ENCODE measurements at places on chromosomes 4 and X. TPM values are rescaled to one million over a fixed set of nuclear protein-coding genes. Genes with fewer than 3 reads are reported as not detected.

NUDT11 gene
- 1.9 TPM for total RNA-seq

SUPT20HL1 gene
- 0.07 TPM for total RNA-seq

TMEM185A gene
- total RNA-seq = 14.4 TPM

CHST7 gene
- 2.5 TPM for total RNA-seq

TET2 gene
- total RNA-seq = 40.6 TPM

GAGE12F gene
- not detected for total RNA-seq

ITIH6 gene
- not detected for total RNA-seq

TCEAL4 gene
- total RNA-seq = 18.5 TPM

CXorf49 gene
- not detected for total RNA-seq

DNA sequence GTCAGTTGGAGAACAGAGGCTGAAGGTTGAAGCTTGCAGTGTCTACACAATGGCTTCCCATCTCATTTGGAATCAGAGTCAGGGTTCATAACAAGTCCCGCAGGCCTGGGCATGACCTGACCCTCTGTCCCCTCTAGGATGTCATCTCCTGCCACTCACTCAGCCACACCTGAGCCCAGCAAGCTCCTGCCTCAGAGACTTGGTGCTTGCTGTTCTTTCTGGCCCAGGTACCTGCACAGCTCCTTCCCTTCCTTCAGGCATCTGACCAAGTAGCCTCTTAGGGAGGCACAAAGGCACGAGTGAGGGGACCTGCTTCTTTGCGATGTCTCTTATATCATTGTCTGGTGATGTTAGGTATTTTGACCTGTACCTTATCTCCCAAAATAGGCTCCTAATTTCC, 9.0 kb downstream of the ZBTB49 start:
- no peak for DNase-seq
- no peak overlapping the region for H3K4me3 ChIP-seq
- no peaks in the 10 kb centered on the region for H3K27me3 ChIP-seq
- H3K4me1 ChIP-seq = peaks cover 16% of the 10 kb centered on the region
- peaks cover 24% of the 10 kb centered on the region for H3K36me3 ChIP-seq
- H3K27ac ChIP-seq = no peak overlapping the region

GRCh38 chrX:24682739-24683432, 10.8 kb upstream of the POLA1 start:
- H3K27me3 ChIP-seq = peaks cover 5% of the 10 kb centered on the region
- DNase-seq = peak; percentile 64
- peak overlapping the region; percentile 61 for H3K27ac ChIP-seq

DNA sequence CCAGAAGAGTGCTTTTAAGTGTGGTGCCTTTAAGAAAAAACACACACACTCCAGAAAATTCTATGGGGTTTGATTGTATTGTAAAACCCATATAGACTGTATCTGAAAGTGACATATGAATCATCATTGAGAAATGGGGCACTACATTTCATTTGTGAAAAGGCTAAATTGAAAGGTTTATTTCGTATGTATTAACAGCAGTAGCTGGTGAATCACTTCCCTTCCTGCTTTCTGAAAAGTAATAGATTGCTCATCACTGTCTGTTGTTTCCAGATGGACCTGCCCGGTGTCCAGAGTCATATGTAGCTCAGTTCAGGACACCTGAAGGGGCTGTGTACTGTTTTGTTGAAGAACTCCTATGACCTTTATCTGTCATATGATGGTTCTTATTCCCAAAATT, 28.1 kb upstream of the HPRT1 start:
- peak; percentile 9 for DNase-seq
- peaks cover 8% of the 10 kb centered on the region for H3K4me1 ChIP-seq
- H3K4me3 ChIP-seq = no peak overlapping the region

GRCh38 chr4:6956434-6957147, 47.0 kb downstream of the TBC1D14 start:
- no peaks in the 10 kb centered on the region for H3K27me3 ChIP-seq
- no peaks in the 10 kb centered on the region for H3K36me3 ChIP-seq
- DNase-seq = no peak
- H3K4me1 ChIP-seq = peaks cover 27% of the 10 kb centered on the region
- no peak overlapping the region for H3K4me3 ChIP-seq
- no peak overlapping the region for H3K27ac ChIP-seq

- no peaks in the 10 kb centered on the region for H3K27me3 ChIP-seq
- no peak for DNase-seq
- no peak overlapping the region for H3K27ac ChIP-seq
- H3K36me3 ChIP-seq = no peaks in the 10 kb centered on the region
Measured at GRCh38 chr4:112341033-112341432, 43.9 kb downstream of the ALPK1 start.

DNA sequence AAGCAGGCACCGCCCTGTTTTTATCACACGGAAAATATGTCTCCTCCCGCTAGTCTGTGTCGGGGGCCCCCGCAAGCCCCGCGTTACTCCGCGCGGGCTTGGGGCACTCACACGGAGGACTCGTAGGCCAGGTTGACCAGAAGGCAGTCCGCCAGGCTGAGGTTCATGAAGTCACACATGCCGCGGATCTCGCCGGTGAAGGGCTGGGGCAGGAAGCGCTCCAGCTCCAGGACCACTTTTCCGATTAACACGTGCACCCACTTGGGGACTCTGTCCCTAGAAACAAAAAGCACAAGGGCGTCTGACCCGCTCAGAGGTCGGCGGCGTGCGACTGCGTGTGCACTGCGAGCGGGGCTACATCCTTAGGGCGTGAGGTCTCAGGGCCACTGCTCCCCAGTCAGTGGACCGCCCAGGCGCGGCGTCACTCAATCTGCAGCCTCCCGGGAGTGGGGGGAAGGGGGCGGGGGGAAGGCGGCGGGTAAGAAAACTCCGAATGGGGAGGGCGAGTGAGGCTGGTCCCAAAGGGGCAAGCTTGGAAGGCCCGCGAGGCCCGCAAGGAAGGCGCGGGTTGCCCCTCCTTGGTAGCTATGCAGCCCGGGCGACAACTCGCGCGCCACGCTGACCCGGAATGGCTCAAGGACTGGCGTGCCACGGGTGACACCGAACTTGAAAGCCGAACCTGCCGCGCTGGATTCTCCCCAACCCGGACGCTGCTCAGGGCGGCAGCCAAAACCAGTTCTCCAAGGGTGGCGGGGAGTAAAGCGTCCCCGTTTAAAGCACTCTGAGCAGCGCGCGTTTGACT, 722 bp downstream of the NAAA start:
- peak; percentile 86 for DNase-seq
- H3K4me1 ChIP-seq = peaks cover 7% of the 10 kb centered on the region
- H3K4me3 ChIP-seq = peak overlapping the region; percentile 97
- H3K36me3 ChIP-seq = peaks cover 14% of the 10 kb centered on the region

GRCh38 chr4:47936336-47936735, 22.0 kb upstream of the NFXL1 start:
- H3K36me3 ChIP-seq = no peaks in the 10 kb centered on the region
- H3K27ac ChIP-seq = no peak overlapping the region
- DNase-seq = no peak
- H3K27me3 ChIP-seq = no peaks in the 10 kb centered on the region

DNA sequence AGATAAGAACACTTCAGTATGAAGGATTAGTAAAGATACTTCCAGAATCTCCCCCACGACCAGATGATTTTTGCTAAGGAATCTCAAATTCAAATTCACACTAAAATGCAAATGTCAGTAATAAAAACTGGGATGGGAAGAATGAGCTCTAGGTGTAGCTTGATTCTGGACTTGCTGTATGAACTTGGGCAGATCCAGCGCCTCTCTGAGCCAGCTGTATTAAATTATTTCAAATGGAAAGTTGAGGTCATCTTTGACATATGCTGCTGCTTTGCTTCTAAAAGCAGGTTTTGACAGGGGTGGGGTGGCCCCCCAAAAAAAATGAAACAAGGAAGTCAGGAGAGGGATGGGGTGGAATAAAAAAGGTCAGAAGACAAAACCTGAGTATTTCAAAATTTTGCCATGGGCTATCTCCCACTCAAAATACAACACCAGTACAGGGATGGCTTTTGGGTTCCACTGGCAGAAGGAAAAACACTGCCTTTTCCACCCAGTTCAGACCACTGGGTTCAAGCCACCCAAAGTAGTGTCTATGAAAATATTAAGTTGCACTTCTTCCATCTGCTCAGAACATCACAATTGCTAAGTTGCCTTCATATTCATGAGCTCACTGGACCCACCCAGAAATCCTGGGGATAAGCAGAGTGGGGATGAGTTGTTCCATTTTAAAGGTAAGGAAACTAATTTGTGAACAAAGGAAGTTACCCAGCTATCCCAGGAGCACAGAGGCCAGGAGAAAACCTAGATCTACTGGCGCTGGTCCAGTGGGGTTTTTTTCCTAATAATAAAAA, 47.7 kb downstream of the ARHGEF9 start:
- DNase-seq = no peak
- H3K4me1 ChIP-seq = peaks cover 11% of the 10 kb centered on the region
- H3K4me3 ChIP-seq = no peak overlapping the region
- no peak overlapping the region for H3K27ac ChIP-seq
- H3K36me3 ChIP-seq = peaks cover 1% of the 10 kb centered on the region

DNA sequence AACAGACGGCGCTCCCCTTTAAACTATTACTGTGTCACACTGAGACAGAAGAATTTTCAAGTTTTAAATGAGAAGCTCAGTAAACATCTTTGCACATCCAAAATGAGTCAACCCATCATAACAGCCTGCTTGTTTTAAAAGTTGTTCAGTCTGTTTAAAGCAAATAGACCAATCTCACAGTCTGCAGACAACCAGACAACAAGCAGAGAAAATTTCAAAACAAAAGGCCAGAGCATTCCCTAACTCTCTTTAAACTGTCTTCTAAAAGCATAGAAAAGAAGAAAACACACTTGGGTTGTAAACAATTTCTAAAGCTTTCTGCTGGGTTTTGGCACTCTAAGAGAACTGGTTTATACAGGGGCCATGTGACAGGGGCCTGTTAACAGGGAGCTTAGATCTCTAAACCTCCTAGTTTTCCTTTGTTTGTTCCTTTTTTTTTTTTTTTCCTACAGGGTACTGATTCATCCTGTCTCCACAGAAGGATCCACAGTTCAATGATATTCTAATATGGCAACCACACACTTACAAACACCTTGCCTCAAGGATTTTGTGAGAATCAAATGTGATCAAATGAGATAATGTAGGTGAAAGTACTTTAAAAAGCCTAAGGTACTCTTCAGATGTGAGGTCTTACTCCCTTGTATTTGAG, 100.8 kb upstream of the MAML3 start:
- peaks cover 16% of the 10 kb centered on the region for H3K27me3 ChIP-seq
- H3K27ac ChIP-seq = no peak overlapping the region
- H3K36me3 ChIP-seq = peaks cover 1% of the 10 kb centered on the region
- peaks cover 39% of the 10 kb centered on the region for H3K4me1 ChIP-seq
- no peak overlapping the region for H3K4me3 ChIP-seq

GRCh38 chr4:38867478-38868058, at the start of gene FAM114A1:
Gene FAM114A1 (plus strand): TSS chr4:38867806. CDS start chr4:38878079, 10,273 bp downstream.
- DNase-seq = peak; percentile 31
- peaks cover 24% of the 10 kb centered on the region for H3K27me3 ChIP-seq
- H3K36me3 ChIP-seq = no peaks in the 10 kb centered on the region
- no peak within 1 kb of the TSS for H3K27ac ChIP-seq
- peak within 1 kb of the TSS; percentile 46 for H3K4me3 ChIP-seq

DNA sequence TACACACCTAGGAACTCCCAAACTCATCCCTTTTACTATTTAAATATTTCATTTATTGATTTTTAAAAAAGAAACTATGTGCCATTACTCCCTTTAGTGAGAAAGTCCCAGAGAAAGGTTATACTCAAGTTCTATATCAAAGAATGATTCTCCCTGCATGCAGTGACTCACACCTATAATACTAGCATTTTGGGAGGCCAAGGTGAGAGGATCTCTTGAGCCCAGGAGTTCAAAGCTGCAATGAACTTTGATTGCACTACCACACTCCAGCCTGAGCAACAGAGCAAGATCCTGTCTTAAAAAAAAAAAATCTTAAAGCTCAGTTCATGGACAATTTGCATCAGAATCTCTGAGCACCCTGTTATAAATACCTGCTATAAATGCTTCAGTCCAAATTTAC, 9.2 kb upstream of the RBPJ start:
- H3K36me3 ChIP-seq = peaks cover 8% of the 10 kb centered on the region
- no peak overlapping the region for H3K4me3 ChIP-seq
- DNase-seq = no peak
- peaks cover 21% of the 10 kb centered on the region for H3K4me1 ChIP-seq
- no peaks in the 10 kb centered on the region for H3K27me3 ChIP-seq
- H3K27ac ChIP-seq = peak overlapping the region; percentile 42

DNA sequence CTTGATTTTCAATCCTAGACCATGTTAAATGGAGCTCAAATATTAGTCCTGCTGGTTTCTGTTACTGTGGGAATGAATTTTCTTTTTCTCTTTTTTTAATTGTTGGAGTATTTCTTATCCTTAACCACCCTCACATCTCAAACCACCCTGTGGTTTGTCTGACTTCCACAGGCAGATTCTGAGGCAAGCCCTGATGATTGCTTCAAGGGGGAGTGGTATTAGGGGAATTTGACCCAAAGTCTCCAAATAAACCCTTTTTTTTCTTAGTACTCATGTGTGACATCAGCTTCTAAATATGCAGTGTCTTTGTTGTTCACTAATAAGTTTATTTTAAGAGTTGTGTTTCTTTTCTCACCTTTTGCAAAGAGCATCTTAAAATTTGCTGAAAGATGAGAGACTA, 810.3 kb downstream of the IL1RAPL1 start:
- no peak for DNase-seq
- no peaks in the 10 kb centered on the region for H3K27me3 ChIP-seq
- no peak overlapping the region for H3K27ac ChIP-seq
- no peak overlapping the region for H3K4me3 ChIP-seq
- no peaks in the 10 kb centered on the region for H3K4me1 ChIP-seq
- H3K36me3 ChIP-seq = no peaks in the 10 kb centered on the region

- H3K27me3 ChIP-seq = no peaks in the 10 kb centered on the region
- H3K36me3 ChIP-seq = no peaks in the 10 kb centered on the region
- no peak for DNase-seq
- no peaks in the 10 kb centered on the region for H3K4me1 ChIP-seq
- H3K27ac ChIP-seq = no peak overlapping the region
Measured at GRCh38 chrX:75673468-75673867, 111.6 kb downstream of the MAGEE2 start.

DNA sequence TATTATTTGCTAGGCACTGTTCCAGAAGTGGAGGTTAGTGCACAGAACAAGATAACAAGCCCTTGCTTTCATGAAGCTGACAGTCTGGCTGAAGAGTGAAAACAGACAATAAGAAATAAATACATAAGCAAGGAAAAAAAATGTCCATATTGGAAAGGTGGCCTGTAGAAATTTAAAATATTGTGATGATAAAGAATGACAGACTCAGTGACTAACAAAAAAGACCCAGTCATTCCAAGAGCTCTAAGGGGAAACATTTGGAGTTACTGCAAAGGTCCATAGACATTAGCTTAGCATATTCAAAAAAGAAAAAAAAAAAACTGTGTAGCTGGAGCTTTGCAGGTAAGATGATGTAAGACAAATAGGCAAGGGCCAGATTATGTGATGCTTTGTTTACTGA, 1.0 kb upstream of the ANTXR2 start:
- H3K27ac ChIP-seq = no peak overlapping the region
- H3K27me3 ChIP-seq = peaks cover 5% of the 10 kb centered on the region
- DNase-seq = no peak
- H3K4me3 ChIP-seq = no peak overlapping the region

DNA sequence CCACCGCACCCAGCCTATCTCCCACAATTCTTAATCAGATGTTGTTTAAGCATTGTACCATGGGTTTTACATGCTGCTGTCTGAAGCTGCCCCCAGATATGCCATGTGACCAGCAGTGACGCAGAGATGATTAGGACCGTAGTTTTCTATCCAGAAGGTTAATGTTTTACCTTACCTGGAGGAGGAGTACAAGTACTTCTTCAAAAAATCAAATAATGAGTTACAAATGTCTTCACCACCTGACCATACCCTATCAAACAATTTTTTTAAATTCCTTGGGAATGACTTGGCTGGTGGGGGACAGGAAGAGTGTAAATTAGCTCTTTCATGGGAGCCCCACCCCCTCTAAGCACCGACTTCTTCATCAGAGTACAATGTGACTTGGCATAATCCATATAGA, 16.2 kb upstream of the SGMS2 start:
- H3K27me3 ChIP-seq = peaks cover 10% of the 10 kb centered on the region
- DNase-seq = no peak
- H3K4me3 ChIP-seq = no peak overlapping the region
- no peak overlapping the region for H3K27ac ChIP-seq
- no peaks in the 10 kb centered on the region for H3K36me3 ChIP-seq

All from activated CD4-positive, alpha-beta T cell treated with anti-CD3 and anti-CD28 coated beads for 36 hours (primary cell).